ENCODE measurements at places on chromosomes 16 and 17.
A peak's percentile ranks its signal among the peaks of the same experiment; 100 is the strongest.

- DNase-seq = no peak
These were observed 120.6 kb upstream of the TNRC6C start for GRCh38 chr17:77837917-77838316.

- peak; percentile 34 for DNase-seq
These were observed 100.1 kb downstream of the RAB11FIP4 start for GRCh38 chr17:31491376-31492131.

- DNase-seq = no peak
These were observed 34.6 kb downstream of the PHLPP2 start for GRCh38 chr16:71689901-71690300.

DNA sequence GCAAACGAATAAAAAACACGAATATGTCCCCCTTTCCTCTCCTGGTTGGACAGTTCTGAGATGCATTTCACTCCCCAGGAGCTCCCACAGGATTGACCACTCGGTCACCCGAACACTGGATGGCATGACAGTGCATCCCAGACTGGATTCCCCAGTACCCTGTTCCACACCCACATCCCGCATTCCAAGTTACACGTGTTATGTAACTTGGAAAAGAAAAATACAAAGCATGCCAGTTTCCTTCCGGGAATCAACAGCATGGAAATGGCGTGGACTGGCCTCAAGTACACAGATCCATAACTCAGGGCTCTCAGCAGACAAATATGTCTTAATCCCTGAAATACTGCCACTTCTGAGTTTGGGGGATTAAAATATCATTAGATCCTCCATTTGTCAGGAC is 12.6 kb upstream of the KLHL36 start:
- no peak for DNase-seq

- DNase-seq = no peak
These were observed 119.8 kb downstream of the CNTNAP4 start for GRCh38 chr16:76396977-76397376.

- DNase-seq = no peak
These were observed 161.5 kb downstream of the TMEM132E start for GRCh38 chr17:34740565-34741520.

DNA sequence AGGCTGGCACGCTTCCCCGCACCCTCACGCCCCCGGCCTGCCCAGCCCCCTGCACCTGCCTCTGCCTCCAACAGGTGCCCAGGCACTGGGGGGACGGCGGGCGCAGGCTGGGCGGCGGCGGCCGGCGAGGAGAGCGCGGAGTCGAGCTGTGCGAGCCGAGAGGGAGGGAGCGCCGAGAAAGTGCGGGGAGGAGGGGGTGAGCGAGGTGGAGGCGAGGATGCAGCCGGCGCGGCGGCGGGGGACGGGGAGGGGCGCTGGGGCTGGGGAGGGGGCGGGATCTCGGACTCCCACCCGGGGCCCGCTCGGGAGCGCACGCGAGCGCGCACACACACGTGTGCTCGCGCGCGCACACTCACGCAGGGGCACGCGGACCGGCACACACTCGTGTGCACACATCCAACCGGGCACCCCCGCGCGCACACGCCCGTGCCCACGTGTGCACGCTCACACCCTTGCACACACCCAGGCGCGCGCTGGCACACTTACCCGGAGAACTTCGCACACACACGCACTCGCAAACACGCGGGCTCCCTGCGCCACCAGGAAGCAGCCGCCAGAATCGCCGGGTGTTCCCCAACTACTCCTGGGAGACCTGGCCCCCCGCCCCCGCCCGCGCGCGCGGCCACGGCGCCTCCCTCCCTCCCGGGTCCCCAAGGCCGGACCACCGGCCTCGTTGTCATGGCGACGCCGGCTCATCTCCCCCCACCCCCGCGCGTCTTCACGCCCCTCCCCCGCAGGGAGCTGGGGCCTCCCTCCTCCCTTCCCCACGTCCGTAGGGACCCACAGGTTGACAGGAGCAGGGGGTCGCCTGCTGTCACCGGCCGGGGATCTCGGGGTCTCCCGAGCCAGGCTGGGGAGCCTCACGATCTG is at the start of gene DOC2A:
DOC2A (minus strand) TSS at position 184 of the 870 bp plus-strand sequence. CDS start 805 bp downstream, outside the sequence.
- no peak for DNase-seq

DNA sequence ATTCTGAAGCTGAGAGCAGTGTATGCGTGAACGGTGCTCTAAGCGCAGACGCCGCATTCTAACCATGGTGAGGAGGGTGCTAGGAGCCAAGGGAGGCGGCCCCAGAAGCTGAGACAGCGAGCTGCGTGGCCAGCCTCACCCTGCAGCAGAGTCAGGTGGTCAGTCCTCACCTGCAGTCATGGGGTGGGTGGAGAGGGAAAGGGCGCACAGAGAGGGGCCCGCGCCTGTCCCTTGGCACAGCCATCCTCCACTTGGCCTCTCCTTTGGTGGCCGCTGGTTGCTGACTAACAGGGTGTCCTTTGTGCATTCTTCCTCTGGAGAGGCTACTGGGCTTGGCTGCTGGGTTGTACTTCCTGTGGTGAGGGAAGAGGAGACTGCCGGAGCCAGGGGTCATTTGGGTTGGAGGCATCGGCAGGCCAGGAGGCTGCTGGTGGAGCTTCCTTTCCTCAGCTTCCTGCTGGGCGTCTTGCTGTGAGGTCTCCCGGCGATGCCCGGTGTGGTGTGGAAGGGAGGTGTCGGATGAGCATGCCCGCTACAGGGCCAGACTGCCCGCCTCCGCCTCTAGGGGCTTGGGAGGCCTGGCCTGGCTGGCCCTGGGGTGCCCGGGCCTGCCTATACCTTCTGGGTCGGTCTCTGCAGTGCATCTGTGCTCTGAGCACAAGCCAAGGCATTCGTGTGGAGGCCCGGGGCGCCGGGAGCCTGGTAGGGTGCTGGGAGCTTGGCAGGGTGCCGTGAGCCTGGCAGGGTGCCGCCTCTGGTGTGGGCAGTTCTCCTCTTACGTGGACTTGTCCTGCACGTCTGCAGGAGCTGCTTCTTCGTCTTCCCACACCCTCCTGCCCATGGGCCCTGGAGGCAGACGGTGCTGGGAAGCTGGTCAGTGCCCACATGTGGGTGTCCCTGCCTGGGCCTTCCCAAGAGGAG is 17.4 kb downstream of the RNF213 start:
- DNase-seq = no peak
